Diencephalon (tissue), 1 donor: ENCODE measurements at places on chromosomes 2 and 18. TPM values are rescaled to one million over a fixed set of nuclear protein-coding genes. Genes with fewer than 3 reads are reported as not detected.

Gene SLC66A3
- total RNA-seq, result 8.1 TPM

Gene CNDP2
- 60.4 TPM for total RNA-seq

Gene RMDN2
- 21.5 TPM for total RNA-seq

Gene FSHR
- 0.46 TPM for total RNA-seq

Gene SERPINB3
- total RNA-seq, result not detected

Gene LBH
- 56.3 TPM for total RNA-seq
